ENCODE measurements at places on chromosomes 2 and 18.

GRCh38 chr2:95278051-95278471 is 3.8 kb downstream of the PROM2 start:
- peak; percentile 47 for DNase-seq

DNA sequence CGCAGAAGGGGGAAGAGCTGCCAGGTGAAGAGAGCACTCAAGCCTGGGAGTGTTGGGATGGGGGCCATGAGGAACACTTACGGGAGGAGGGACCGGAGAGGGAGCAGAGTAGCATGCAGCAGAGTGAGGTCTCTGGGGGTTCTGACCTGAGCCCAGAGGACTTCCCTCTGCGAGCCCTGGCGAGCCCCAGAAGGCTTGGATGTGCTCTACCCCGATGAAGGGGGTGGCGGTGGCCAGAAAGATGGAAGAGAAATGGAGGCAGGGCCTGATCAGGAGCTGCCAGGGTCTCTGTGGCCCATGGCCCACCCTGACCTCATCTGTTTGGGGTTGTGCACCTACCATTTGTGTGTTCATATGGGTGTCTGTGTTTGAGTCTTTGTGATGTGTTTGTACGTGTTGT is 42.0 kb downstream of the CROCC2 start:
- DNase-seq: no peak

- no peak for DNase-seq
Observed at GRCh38 chr2:97967931-97968627, 27.7 kb downstream of the TMEM131 start.

DNA sequence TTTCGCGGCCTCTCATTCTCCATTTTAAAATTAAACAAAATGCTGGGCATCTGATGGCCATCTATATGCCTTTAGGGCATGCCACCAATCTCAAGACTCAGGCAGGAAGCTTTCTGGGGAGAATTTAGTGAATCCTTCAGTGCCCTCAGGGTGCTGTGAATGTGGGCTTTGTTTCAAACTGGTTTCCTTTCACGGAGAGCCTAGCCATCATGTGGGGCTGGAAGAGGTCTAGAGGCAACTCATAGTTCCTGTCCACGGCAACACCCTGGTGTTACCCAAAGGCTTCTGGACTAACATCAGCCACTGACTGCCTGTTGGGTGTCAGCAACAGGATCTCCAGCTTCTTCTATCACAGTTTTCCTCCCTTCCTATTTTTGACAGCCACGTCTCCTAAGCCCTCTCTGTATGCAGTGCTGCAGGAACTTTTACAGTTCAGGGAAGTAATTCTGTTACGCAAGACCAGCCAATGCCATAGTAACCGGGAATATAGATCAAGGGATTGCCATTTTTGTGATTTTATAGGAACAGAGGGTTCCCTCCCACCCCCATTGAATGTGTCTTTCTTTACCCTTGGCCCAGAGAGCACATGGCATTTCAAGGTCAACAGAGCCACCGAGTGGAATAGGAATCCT is 7.9 kb upstream of the WDR33 start:
- DNase-seq: no peak

DNA sequence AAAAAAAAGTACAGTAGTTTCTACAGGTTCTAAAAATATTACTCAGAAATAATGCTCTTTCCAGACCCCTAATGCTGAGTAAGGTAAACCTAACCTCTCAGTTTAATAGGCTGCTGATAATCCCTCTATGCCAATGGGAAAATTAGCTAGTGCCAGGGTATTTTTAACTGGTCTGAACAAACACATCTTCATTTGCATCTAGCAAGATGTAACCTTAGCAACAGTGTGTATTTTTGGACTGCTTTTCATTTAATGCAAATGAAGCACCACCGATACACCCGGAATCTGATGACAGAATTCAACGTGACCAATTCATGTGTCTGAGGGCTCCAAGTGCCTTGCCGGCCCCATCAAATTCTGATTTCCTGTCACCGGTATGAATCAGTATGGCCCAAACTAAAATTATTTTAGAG is 47.4 kb upstream of the CYRIA start:
- DNase-seq: no peak

DNA sequence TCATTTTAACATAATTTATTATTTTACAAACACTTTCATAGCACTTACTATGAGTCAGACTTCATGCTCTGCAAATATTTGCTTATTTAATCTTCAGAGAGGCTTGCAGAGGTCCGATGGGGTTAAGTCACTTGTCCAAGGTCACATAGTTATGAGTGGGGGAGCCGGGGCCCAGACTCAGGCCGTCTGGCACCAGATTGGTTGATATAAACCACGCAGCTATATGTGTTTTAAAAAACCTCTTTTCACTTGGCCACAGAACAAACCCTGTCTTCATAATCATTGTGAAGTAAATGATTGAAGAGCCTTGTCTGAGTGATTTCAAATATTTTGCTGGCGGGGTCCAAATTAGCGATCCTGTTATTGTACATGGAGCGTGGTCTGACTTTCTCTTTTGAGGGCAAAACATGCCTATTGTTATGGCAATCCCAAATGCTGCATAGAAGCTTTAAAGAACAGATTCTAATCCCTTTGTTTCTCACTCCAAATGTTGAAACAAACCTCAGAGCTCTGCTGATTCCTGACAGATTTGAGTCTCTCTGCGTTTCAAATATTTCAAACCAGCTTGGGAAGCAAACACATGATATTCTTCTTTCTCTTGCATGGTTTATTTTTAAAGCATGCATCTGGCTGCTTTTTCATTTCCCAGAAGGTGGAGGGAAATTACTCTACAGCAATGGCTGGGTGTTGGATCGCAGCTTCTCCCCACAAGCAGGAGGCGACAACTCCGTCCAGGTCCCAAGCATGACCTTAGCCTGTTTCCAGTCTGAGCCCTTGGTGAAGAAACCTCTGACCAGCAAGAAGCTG is 142.4 kb downstream of the DDX1 start:
- no peak for DNase-seq
